B cell (primary cell): ENCODE measurements at places on chromosomes 12 and 14. TPM values are rescaled to one million over a fixed set of nuclear protein-coding genes. Genes with fewer than 3 reads are reported as not detected.

The OR6C74 gene
- not detected in 2 replicates for total RNA-seq

The TRHDE gene
- total RNA-seq, result not detected in 2 replicates

The MEG3 gene
- total RNA-seq, result not detected in 2 replicates

The DNAI7 gene
- 0.39 and 0.62 TPM in 2 replicates for total RNA-seq

The EAPP gene
- 54.8 and 58.0 TPM in 2 replicates for total RNA-seq

The P2RX2 gene
- not detected in 2 replicates for total RNA-seq
